ENCODE measurements at places on chromosomes 3 and 15.
A peak's percentile ranks its signal among the peaks of the same experiment; 100 is the strongest.

- no peak for DNase-seq
Measured at GRCh38 chr3:177733233-177733632, 536.0 kb upstream of the TBL1XR1 start.

- no peak for DNase-seq
Measured at GRCh38 chr3:117836296-117836695, 1126.7 kb downstream of the TUSC7 start.

DNA sequence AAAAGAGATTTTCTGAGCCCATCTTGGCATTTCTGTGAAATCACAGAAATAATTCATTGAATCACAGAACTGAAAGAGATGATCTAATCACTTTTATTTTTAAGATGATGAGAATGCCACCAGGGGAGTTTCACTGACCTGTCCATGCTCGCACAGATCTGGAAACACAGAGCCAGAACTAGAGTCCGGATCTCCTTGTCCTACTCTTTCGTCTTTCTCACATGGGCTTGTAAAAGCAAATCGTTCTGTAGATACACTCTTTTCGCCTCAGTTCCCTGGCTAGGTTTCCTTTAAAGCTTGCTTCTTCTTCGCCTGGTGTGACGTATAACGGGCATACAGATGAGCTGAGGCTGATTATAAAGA, 122.5 kb upstream of the SPRED1 start:
- DNase-seq: no peak

GRCh38 chr3:99248913-99249312, 347.4 kb upstream of the DCBLD2 start:
- DNase-seq: no peak

DNA sequence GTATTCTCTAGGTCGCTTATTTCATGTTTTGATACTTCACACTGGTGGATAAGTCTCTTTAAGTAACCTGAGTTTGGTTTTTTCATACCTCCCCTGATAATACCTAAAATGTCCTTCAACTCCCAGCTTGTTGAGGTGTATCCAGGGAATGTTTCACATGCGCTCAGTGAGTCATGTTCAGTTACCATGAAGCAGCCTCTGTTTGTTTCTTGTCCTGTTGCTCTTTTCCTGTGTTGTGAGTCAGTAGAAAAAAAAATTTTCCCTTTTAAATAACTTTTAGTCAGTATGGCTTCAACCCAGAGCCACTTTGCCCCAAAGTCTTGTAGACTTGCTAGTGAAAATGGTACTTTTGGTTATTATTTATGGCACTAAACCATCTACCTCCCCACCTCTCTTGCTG, 278.4 kb upstream of the ZPLD1 start:
- DNase-seq: no peak

DNA sequence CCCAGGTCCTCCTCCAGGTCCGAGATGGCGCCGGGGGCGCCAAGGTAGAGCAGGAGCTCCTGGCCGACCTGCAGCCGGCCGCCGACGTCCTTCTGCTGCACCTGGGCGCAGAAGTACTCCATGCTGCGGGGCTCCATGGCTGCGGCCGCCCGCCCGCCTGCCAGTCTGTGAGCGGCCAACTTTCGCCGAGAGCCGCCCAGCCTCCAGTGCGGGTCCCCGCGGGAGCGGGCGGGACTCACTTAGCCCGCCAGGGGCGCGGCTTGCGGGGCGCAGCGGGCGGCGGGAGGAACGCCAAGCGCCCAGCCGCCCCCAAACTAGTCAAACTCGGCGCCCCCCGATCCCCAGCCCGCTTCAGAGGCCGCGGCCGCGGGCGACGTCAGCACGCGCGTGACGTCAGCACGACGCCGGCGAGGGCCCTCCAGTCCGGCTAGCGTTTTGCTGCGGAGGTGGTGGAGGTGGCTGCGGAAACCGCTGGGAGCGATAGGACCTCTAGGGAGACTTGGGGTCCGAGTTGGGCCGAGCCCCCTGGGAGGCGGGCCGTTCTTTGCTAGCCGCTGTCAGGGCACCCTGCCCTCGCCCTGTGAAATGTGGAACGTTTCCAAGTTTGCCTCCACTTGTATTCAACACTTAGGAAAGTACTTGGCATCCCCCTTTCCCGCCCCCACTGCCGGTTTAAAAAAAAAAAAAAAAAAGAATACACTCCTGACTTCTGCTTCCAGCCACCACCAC, at the start of gene CLASP2:
TSS of gene CLASP2 (minus strand) at position 389 of the 729 bp plus-strand sequence. CDS start at position 137, 252 bp downstream.
- DNase-seq: peak; percentile 81

DNA sequence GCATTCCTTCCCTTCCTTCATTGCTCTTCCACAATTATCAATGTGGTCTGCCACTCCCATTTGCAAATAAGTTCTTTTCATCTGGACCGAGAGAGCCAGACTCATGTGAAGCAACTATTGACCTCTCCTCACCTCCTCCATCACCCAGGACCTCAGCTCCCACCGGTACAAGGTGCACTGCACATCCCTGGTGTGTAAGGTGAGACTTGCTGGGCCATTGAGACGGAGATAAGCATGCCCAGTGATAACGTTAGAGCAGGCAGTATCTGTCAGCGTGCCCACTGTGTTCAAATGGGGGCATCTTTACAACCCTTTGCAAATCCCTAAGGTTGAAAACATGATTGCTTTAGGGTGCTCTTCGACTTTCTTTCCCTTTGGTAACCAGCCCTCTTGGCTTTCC, 154.8 kb downstream of the ADAMTS17 start:
- DNase-seq: no peak

- DNase-seq: no peak
Measured at GRCh38 chr15:59200560-59200959, 6.1 kb upstream of the LDHAL6B start.

- peak; percentile 13 for DNase-seq
Measured at GRCh38 chr3:112629425-112629824, 11.5 kb downstream of the CCDC80 start.

DNA sequence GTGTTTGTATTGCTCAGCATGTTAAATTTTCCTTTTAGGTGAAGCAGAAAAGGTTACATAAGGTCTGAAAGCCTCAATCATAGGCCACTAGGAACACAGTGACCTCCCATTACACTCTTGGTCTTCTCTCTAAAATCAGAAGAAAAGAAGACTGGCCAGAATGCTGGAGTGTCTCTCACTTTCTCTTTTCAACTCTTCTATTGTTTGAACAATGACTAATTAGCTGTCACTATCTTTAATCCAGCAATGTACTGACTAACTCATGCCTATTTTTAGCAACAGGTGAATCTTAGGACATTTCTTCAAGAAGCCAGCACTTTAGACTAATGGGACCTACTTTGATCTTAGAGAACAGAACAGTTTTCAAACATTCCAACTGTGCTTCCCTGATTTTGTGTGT, 142.8 kb downstream of the TGFBR2 start:
- no peak for DNase-seq

GRCh38 chr15:76763554-76763953, 141.6 kb downstream of the SCAPER start:
- DNase-seq: no peak

- DNase-seq: no peak
Measured at GRCh38 chr3:14266361-14266760, 87.7 kb downstream of the LSM3 start.

DNA sequence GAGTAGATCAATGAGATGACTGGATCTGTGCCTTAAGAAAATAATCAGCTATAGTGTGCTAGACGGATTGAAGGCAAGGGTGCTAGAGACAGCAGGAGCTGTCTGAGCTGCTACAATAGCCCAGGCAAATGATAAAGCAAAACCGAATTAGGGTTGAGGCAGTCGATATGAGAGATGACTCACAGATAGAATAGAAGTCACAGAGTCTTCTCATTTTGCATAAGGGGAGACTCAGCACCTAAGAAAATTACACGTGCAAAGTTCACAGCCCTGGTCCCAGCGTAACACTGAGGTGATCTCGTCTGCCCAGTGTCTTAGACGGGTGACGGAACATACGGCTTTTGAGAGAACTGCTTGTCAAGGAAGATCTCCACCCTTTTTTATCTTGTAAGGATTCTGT, 11.6 kb downstream of the LPP start:
- peak; percentile 66 for DNase-seq

DNA sequence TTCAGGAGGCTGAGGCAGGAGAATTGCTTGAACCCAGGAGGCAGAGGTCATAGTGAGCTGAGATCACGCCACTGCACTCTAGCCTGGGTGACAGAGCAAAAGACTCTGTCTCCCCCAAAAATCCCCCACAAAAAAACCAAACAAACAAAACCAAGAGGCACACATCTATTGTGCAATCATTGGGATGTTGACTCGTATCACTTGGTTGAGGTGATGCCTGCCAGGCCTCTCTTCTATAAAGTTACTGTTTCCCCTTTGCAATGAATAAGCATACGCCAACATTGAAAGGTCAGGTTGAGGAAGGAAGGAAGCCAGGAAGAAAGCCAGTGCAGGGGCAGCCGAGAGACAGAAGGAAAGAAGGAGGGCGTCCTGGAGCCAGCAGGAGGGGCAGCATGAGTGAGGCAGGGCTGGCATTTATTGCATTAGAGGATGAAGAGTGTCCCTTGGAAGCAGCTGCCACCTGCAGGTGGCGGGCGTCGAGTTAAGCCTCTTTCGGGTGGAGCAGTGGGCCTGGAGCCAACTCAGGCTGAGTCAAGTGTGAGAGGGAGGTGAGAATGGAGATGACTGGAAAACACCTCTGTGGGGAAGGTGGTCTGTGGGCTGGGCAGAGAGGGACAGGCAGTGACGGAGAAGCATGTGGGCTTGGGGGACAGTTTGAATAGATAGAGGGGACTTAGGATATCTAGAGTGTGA, 8.3 kb upstream of the CSPG4 start:
- DNase-seq: peak; percentile 69

DNA sequence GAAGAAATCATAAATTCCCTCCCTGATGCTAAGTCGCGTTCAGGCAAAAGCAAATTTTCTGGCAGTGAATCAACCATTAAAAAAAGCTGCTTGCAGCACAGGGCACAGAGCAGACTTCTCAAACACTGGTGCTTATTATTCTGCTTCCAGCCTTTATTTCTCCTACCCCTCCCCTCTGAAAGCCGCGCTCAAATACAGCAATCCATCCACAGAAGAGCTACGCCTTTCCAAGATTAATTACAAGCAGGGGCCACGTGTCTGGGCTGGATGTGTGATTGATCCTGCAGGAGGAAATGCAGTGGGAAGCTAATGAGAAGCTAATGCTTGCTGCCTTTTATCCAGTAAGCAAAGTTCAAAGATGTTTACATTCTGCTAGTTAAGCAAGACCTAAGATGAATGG, 134.9 kb upstream of the TOPAZ1 start:
- no peak for DNase-seq

GRCh38 chr3:145094355-145094941, 1066.5 kb downstream of the PLOD2 start:
- no peak for DNase-seq

DNA sequence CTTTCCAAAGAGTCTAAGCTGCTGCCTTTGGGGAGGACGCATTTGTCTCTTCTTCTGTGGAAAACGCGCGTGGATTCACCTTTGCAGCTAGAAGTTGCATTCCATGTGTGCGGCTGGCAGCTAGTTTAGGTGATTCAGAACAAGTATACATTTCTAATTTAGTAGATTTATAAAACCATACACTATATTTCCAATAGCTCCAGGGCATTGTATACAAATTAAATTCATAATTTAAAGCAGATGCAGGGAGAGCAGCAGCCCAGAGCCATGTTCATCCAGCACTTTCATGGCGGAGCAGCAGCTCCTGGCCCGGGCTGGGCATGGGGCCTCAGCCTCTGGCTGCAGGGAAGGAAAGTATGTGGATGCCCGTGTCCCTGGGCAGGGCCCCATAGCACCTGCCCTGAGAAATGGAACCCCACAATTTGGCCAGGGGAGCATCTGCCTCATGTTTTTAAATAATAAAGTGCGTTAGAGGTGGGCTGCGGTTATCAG, 42.8 kb upstream of the SEC22A start:
- DNase-seq: no peak

GRCh38 chr3:110077093-110077492, 739.7 kb upstream of the DPPA4 start:
- DNase-seq: no peak

DNA sequence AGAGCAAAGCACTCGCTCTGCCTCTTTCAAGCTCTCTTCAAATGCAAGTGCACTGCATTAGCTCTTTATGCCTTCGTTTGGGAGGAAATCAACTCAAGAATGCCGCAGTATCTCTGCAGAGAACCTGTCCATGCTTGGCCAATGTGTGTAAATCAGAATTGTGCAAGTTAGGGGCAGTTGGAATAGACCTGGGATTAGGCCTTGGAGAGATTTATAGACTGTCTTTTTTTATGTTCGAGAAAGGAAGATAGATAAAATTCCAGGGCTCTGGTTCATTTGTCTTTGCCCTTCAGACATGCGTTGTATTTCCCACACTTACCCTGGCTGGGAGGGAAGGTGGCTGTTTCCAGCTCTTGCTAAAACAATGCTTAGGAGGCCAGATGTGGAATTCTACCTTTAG, 163.7 kb downstream of the MOBP start:
- DNase-seq: no peak

DNA sequence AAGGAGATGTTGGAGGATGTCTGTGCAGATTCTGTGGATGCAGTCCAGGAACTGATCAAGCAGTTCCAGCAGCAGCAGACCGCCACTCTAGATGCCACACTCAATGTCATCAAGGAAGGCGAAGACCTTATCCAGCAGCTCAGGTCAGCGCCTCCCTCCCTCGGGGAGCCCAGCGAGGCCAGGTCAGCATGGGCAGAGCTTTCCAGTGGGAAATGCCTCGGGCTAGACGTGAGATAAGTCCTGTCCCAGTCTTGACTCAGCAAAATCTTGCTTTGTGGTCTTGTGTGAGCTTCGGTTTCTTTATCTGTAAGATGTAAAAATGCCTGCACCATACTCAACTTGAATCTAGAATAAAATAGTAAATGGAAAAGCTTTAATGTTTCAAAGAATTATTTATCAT, 335.1 kb upstream of the UMPS start:
- no peak for DNase-seq

- DNase-seq: no peak
Measured at GRCh38 chr3:78895528-78895927, 872.3 kb downstream of the ROBO1 start.

GRCh38 chr3:70771426-70772147, 459.1 kb upstream of the MDFIC2 start:
- DNase-seq: no peak

- DNase-seq: no peak
Measured at GRCh38 chr3:53802256-53802880, 43.9 kb downstream of the CHDH start.

DNA sequence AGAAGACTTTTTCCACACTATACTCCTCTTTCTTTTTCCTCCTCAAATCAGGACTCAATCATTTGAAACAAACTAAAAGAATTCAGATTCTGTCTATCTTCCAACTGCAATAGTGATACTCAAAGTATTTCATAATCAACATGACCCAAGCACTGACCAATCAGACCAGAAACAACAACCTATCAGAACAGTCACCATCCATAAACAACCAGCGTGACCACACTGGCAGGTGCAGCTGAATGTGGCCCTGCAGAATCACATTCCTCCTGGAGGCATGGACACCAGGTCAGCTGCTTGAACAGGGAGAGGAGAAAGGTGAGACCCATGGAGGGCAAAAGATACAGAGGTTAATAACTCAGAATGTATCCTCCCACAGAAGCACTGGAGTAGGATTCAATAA, 13.3 kb downstream of the HRG start:
- no peak for DNase-seq
